Tibial nerve (tissue), 4 donors: ENCODE measurements at places on chromosomes 5 and 9. TPM values are rescaled to one million over a fixed set of nuclear protein-coding genes. Genes with fewer than 3 reads are reported as not detected.

The HTR4 gene
- not detected for total RNA-seq

The SLC1A3 gene
- 72.3 TPM for total RNA-seq

The SLC1A1 gene
- 16.8 TPM for total RNA-seq

The SLCO6A1 gene
- not detected for total RNA-seq

The SQSTM1 gene
- 441 TPM for total RNA-seq

The MCTP1 gene
- 50.4 TPM for total RNA-seq

The LRRC70 gene
- 4.8 TPM for total RNA-seq

The ZNF454 gene
- total RNA-seq, result 3.1 TPM

The IL4 gene
- not detected for total RNA-seq

The EPB41L4A gene
- 38.1 TPM for total RNA-seq

DNA sequence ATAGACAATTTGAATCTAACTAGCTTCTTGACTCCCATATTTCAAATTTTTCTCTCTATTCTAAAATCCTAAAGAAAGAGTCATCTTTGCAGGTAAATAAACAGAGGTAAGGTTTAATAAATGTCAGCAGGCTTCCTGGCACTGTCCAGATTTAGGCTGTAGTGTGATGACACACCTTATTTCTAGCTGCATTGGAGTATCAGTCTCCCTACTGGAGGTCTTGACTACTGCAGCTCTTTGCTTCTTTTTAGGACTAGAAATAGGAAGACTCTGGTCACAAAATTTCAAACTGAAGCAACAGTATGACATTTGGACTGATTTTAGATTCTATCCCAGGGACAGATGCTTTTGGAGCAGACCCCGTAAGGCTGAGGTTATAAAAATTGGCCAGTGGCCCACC lies 40.7 kb upstream of the PPP3R2 start:
- DNase-seq, result no peak

GRCh38 chr9:123338710-123339665 lies 17.0 kb upstream of the CRB2 start:
- no peak for DNase-seq

DNA sequence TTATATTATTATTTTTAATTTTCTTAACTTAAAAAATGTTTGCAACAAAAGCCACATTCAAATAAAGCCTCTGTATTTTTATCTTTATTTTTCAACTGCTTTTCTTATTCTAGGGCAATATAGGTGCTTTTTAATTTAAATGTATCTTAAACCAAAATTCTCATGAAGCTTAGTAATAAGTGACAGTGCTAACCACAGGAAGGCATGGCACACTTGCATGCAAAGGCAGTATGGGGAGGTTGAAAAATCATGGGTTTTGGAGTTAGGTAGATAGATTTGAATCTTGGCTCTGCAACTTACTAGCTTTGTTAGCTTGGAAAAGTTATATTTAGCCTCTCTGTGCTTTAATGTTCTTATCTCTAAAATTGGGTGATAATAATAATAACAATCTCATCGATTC lies 458.0 kb downstream of the DMAC1 start:
- DNase-seq, result no peak

DNA sequence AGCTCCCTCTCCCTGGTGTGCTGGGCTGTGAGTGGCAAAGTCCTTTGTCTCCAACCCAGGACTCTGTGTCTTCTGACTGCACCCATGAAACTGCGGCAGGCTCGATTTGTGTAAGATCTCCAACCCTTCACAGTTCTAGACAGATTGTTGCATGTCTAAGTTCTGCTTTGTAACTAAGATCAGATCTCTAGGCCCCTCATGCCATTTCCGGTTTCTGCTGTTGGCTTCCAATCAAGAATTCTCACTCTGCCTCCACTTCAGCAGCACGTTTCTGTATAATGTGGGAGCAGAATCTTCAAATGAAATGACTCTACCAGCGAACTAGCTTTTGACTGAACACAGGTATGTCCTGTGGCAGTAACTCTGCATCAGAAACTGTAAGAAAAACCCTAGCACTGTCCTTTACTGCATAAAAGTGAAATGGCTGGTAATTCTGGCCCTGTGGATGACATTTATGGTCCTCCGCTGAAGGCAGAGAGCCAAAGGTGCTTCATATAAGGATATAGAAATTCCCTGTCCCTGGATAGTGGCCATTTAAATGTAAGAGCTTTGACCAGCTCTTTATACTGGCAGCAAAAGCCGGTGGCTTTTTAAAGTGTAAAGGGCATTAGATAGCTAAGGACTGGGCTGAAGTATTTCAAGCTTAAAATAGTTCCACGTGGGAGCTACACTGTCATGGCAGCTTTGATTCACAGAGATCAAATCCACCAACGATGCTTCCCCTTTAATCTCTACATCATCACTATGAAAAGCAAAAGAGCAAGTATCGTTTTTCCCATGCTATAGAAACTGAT lies 319.0 kb upstream of the CDH6 start:
- DNase-seq, result no peak

- no peak for DNase-seq
Measured at GRCh38 chr5:147397616-147398015, 112.3 kb downstream of the DPYSL3 start.

DNA sequence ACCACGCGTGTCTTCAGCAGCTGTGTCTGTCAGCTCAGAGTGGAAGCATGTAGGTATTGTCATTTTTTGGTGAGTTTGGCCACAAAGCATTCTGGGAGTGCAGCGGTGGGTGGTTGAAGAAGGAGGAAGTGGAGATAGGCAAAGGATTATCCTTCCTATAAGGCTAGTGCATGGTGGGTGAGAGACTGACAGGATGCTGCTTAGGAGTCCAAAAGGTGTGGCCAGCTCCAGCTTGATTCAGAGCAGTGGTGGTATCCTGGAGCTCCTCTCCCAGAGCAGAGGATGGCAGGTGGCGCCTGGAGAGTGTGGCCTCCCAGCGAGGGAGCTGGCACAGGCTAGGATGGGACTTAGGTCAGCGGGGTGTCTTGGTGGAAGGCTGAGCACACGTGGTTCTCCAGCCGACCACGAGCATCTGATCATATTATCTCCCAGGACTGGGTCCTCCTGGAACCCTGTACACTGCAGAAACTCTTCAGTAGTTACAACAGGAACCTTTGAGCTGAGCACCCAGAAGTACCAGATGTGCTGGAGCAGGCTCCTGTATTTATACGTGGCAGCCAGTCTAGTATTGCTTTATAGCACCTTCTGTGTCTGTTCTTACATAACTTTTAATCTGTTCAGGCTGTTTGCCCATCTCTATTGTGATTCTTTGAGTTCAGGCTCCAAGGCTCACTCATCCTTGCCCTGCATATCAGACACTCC lies 29.6 kb downstream of the MAML1 start:
- no peak for DNase-seq

- DNase-seq, result no peak
Measured at GRCh38 chr9:125690679-125691078, 16.3 kb downstream of the MAPKAP1 start.

DNA sequence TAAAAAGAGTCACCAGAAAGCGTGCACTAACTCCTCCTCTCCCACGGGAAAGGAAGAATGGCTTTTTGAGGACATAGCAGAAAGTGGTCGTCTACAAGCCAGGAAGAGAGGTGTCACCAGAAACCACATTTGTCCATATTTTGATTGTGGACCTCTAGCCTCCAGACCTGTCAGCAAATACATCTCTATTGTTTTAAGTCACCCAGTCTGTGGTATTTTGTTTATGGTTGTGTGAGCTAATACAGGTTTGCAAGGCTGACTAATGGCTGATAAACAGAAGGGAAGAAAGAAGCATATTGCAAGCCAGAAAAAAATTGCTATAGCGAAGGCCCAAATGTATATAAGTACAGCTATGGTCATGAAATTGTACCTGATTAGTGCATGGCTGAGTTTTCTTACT lies 21.4 kb downstream of the WDR70 start:
- DNase-seq, result no peak

DNA sequence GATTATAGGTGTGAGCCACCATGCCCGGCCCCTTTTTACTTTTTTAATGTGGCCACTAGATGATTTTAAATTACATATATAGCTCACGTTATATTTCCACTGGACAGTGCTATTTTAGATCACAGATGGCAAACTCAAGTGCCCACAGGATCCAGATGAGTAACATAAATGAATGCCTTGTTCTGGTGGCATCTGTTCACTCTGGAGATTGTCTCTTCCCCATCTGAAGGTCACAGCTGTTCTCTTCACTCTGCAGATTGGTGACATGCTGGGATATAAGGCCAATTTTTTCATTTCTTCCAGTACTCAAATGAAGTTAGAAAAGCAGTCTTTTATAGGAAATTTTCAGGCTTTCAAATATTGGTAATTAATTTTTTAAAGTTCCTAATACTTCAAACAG lies 160.1 kb downstream of the DOCK8 start:
- DNase-seq, result no peak

DNA sequence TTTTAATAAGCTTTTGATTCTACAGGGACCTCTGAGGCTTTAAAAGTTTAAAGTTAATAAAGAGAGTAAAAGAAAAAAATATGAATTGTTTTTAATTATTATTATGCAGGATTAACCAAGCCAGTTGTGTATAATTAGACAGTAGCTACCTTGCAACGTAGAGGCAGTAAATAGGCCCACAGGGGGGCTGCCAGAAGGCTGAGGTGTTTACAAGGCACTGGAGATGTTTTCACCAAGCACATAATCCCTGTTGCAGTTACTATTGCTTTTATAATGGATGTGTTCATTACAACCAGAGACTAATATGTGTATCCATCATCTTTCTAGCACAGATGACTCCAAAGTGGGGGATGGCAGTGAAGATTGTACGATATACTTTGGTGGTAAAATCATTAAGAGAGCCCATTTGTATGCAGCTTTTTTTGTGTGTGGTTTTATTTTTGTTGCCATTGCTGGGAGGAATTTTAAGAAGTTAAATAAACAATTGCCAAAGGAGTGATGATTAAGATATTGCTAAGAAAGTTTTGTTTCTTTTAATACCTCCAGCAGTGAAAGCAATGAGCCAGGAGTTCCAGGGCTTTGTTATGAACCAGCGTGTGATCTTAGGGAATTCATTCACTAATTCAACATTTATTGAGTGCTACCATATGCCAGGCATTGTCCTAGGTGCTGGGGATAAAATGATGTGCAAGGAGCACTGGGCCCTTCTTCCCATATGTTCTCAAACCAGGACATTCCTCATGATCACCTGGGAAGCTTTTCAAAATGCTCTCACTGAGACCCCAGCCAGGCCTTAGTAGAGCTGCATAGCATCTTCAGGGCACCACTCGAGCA lies 138.7 kb upstream of the EFNA5 start:
- DNase-seq, result no peak

GRCh38 chr9:73093740-73094379 lies 57.8 kb upstream of the ANXA1 start:
- DNase-seq, result no peak

DNA sequence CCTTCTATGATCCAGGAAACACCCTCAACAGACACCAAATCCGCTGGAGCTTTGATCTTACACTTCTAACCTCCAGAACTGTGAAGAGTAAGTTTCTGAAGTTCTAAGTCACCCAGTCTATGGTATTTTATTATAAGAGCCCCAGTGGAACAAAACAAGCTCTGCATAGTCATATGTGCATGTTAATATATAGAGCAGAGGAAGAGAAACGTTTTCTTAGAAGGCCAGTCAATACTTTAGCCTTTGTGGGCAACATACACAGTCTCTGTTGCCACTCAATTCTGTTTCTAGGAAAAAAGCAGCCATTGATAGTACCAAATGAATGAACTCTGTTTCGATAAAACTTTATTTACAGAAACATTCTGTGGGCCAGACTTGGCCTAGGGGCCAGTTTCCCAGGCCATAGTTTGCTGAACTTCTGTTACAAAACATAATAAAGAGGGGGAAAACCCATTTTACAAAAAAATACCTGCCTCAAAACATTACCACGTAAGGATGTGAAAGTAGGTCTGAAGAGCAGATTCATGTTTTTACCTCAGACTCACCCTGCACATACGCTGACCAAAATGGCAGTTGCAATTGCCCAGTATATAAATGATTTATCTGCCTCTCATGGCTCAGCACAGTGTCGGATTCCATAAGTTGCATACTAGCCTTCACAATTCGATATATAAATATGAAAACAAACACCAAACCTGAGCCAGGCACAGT lies 350.5 kb downstream of the SLIT3 start:
- no peak for DNase-seq

- DNase-seq, result no peak
Measured at GRCh38 chr5:96680759-96681470, 18.7 kb downstream of the CAST start.

DNA sequence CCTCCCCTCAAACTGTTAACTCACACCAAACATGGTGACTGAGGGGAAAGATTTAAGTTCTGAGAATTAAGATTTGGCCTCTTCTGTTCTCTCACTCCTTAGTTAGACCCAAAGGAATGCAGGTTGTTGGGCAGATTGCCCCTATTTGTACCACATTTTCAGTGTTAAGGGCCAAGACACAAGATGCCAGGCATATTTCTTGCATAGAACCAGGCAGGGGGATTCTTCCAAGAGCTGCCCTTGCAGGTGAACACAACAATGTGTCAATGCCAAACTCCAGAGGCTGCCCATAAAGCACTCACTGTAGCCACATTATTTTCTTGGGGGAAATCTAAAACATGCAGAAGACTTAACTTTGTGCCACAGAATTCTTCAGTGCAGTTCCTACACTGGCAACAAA lies 14.7 kb downstream of the MPDZ start:
- no peak for DNase-seq

- no peak for DNase-seq
Measured at GRCh38 chr5:118611332-118611945, 376.9 kb downstream of the DTWD2 start.

DNA sequence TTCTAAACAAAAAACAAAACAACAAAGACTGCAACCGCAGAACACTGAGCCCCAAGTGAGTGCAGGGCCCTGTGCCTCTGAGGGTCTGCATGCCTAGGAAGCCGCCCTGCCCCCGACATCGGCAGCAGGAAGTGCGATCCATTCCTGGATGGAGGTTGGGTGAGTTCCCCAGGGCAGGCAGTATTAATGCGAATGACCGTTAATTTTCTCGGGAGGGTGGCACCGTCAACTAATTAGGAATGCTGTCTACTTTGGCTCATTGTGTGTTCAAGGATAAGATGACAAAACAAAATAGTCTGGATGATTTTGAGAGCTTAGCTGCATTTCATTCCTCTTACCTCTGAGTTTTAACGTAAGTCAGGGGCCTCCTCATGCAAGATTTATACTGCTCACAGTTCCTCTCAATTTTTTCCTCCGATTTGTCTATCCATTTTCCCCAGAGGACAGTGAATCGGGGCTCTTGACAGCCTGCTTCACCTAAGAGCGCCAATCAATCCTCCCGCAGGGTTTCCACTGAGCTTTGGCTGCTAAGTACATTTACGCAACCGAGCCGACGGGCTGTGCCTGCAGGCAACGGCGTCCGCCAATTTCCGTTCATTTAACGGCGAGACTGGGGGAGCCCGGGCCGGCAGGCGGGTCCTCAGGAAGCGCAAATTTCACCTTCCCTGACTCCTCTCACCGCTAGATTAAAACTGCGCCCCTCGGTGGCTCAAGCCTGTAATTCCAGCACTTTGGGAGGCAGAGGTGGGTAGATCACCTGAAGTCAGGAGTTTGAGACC lies 2.9 kb upstream of the NXNL2 start:
- no peak for DNase-seq

DNA sequence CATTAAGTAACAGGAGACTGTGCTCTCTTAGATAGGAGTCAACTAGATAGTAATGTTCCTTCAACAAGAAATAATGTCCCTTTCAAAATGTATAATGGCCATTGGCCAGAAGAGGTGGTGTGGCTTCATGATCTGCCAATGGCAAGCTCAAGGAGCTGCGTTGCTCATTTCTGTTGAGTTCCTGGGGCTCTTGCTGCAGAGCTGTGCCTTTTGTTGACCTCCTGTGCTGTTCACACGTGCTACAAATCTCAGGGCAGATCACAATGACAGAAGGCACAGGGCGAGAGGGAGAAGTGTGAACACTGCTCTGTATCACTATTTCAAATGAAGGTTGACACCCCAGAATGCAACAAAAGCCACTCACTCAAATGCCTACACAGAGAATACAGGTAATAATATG lies 16.0 kb upstream of the TBC1D2 start:
- no peak for DNase-seq

GRCh38 chr5:122192497-122193496 lies 63.5 kb downstream of the ZNF474 start:
- DNase-seq, result no peak
